ENCODE measurements at places on chromosomes 3 and 15.

GRCh38 chr15:89785774-89786140, 9.6 kb downstream of the MESP2 start:
- no peak for DNase-seq

DNA sequence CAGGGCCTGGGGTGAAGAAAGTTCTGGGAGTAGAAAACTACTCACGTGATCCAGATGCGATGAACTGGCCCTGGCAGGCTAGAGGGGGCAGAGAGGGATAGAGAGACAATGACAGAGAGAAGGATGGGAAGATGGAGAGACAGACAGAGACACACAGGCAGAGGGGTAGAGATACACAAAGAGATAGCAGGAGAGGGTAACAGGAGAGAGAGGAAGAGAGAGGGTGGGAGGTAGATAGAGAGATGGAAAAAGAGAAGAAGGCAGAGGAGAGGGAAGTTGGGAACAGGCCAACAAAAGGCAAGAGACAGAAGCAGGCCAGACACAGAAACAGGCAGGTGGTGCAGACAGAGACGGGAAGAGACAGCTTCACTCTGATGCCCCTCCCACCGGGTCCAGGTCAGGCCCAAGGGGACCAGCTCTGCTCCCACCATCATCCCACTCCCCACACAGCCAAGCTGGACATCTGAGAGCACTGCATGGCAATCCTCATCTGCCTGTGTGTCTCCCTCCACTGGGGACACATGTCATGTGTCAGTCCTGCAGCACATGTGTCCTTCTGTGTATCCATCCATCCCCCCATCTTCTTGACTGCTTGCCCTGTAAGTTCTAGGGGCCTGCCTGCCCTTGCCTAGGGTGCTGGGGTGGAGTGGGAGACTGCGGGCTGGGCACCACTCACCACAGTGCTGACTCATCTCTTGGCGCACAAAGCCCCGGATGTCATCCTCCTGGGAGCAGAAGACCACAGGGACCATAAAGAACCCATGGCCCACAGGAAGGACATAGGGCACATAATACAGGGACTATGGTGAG, 2.2 kb upstream of the UCN2 start:
- DNase-seq, result no peak

DNA sequence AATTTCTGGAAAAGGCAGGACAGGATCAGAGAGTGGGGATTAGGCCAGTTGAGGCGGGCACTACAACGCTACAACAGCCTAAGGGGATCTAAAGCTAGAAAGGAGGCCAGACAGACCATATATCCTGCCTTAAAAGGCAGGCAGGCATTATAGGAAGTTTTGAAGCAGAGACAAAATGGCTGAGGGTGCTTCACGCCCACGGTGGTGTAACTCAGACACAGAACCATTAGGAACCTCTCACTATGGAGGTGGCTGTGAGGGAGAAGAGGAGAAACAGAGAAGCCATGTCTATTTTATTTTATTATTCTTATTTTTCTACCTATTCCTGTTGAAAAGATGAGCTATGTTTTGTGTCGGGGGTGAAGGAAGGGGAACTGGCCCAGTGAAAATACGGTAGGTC, 2.1 kb upstream of the USP4 start:
- DNase-seq, result no peak

DNA sequence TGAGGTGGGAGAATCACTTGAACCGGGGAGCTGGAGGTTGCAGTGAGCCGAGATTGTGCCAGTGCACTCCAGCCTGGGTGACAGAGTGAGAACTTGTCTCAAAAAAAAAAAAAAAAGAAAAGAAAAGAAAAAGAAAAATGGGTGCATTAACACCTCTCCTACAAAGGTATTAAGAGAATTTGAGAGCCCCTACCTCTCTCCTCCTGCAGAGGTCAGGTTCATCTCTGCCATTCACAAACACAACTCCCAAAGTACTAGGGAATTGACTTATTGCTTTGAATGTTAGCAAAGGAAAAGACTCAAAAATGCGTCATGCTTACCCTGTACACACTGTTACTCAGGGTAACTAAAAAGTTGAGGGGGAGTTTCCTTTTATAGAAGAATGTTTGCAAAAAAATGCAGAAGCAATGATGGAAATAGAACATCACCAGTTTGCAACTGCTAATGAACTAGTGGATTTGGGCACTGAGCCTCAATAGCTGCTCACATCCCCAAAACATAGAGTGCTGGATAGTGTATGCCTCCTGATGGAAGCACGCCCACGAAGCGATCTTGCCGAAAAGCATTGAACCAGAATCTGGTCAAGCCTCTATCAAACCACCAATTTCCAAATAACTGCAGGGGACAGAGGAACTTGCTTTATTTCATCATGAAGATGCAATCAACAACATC, 15.5 kb upstream of the LYZL4 start:
- no peak for DNase-seq

- no peak for DNase-seq
Observed at GRCh38 chr3:105905328-105905727, 36.5 kb upstream of the CBLB start.

DNA sequence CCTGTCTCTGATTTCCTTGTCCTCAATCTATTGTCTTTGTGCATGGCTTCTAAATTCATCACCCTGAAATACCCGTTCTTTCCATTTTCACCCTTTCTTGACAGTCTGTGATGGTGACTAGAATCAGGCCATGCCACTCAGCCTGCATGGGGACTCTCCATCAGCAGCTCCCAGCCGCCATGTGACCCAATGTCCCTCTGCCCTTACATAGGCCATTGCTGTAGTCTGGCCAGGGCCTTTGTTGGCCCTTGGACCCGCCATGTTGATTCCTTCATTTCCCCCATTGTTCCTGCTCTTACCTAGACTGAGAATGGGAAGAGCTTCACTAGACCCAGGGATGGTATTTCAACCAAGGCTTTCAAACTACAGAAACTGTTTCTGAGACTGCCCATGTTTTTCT, 45.8 kb downstream of the SPSB4 start:
- no peak for DNase-seq

GRCh38 chr3:94615275-94616065, 552.6 kb downstream of the NSUN3 start:
- DNase-seq, result no peak

DNA sequence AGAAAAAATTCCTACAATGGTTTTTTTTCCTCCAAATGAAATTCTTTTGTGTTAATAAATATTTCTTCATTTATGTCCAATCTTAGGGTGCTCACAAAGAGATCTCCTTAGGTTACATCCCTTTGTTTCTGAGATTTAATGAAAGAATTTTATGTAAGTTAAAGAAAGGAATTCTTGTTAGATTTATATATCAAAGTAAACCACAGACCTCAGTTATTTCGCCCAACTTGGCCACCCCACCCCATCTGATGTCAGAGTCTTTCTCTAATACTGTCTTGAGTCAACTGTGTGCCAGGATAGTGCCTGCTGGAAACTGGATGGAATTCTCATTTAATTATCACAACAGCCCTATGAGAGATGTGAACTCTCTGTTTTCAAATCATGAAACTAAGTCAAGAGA, 259.9 kb downstream of the OPA1 start:
- no peak for DNase-seq

DNA sequence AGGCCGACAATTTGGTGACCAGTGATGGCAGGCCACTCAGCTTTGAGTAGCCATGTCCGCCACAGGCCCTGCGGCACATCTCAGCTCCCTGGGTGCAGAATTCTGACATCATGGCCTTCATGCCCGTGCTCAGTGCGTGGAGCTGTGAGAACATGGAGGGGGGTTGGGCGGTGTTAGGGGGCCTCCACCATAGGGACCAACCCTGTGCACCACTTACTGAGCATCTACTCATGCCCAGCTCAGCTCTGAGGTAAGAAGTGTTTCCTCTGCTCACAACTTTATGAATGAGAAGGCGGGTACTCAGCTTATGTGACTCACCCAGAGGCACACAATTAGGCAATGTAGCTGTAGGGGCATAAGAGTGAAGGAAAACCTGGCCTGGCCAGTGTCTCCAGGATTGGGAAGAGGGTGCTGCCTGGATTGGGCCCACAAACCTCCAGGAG, 10.5 kb downstream of the ACOX2 start:
- peak; percentile 57 for DNase-seq

- no peak for DNase-seq
Observed at GRCh38 chr15:49900006-49900902, 218.8 kb downstream of the ATP8B4 start.

- no peak for DNase-seq
Observed at GRCh38 chr3:170631755-170632488, 46.0 kb upstream of the SLC7A14 start.

- DNase-seq, result peak; percentile 24
Observed at GRCh38 chr3:157294491-157294890, 134.5 kb upstream of the CCNL1 start.

DNA sequence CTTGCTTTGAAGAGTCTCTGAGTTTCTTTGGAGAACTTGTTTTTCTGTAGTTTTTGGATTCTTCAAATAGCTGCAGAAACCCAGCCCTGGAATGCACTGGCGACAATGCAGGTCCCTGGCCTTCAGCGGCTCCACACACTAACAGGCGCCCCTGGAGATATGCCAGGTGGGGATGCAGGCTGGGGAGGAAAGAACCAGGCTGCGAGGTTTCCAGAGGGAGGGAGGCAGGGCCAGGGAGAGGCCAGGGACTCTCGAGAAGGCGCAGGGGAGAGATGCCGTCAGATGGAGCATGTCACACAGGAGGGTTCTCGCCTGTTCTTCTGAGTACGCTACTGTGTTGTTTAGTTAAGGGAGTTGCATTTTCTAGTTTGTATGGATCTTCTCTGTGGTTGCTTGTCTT, 283.1 kb downstream of the GABRG3 start:
- DNase-seq, result no peak

GRCh38 chr15:56654216-56654615, 79.1 kb downstream of the ZNF280D start:
- no peak for DNase-seq

DNA sequence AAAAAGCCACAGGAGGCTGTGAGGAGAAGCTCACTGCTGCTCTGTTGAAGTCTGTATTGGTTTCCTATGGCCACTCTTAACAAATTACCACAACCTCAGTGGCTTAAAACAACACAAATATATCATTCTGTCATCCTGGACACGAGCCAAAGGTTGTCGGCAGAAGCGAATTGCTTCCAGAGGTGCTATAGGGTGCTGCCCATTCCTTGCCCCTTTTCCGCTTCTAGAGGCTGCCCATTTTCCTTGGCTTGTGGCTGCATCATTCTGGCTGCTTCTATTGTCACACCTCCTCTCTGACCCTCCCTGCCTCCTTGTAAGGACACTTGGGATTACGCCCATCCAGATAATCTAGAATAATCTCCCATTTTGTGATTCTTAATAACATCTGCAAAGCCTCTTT, 6.4 kb upstream of the SACM1L start:
- DNase-seq, result no peak

GRCh38 chr3:23153436-23153835, 49.7 kb upstream of the UBE2E2 start:
- no peak for DNase-seq

Data from kidney glomerular epithelial cell (primary cell).